ENCODE measurements at places on chromosomes 3 and 15.

DNA sequence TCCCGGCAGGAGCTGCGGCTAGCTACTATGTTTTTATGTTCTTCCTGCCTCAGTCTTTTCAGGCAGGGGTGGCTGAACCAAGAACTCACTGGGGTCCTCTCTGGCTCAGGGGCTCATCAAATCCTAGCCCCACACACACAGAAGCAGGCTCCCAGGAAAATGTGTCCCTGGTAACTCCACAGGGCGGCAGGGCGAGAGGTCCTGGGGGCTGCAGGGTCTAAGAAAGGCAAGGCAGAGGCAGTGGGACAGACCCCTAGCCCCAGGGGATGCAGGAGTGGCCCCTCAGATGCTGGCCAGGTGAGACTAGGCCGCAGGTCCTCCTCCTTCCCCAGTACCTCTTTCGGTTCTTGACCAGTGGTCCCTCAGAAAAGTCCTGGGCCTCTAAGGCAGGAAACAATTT lies 48.9 kb downstream of the PTH1R start:
- DNase-seq = no peak

GRCh38 chr3:58690490-58690889 lies 23.9 kb upstream of the FAM3D start:
- DNase-seq = no peak

GRCh38 chr3:196726788-196727675 lies 12.6 kb upstream of the PAK2 start:
- DNase-seq = no peak

DNA sequence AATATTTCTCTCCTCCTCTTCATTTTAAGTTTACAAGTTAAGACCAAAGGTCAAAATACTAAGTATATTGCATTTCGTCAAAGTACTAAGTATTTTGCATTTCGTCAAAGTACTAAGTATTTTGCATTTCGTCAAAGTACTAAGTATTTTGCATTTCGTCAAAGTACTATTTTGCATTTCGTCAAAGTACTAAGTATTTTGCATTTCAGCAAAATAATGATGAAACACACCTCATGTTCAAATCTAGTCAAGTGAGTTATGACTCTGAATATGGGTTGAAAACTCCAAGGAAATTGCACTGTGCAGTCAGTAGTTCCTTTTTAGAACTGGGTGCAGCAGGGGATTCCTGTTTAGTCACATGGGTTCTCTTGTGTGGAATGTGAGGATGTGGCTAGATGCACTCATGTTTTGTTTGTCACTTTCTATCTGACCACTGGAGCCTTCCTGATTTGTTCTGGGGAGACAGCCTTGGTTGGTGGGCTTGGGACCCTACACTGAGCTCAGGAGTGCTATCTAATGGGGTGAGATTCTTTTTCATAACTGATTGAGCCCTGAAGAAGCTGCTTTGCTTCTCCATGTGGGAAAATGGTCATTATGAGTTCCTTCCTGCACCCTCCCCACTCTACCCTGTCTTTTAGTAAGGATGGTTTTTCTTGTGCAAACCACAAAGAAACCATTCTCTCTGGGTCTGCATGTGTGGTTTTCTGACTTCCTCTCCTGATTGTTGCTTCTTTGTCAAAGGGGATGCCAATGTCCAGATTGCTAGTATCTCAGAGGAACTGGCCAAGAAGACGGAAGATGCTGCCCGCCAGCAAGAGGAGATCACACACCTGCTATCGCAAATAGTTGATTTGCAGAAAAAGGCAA lies 73.4 kb downstream of the CCK start:
- DNase-seq = no peak

DNA sequence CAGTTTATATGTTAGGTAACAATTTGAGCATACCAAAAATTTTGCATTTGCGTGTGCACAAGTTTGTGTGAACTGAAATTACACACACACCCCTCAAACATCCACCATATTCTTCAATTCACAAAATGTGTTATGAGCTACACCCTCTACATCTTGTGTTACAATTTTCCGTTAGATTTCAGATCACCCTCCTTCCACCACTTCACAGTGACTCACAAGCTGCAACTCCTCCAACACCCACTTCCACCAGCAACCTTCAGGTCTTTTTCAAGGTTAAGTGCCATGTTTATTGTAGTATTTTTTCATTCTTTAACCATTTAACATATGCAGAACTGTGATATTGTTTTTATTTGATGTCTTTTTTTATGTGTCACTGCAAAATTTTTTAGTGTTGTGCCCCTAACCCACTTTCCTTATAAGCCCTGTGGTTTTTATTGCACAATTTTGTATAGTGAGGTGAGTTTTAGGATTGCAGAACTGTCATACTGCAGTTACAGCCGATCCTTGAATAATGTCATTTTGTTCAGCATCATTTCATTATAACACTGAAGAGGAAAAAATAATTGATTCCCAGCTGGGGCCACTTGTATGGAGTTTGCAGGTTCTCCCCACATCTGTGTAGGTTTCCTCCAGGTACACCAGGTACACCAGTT lies 148.9 kb downstream of the PLCL2 start:
- no peak for DNase-seq

DNA sequence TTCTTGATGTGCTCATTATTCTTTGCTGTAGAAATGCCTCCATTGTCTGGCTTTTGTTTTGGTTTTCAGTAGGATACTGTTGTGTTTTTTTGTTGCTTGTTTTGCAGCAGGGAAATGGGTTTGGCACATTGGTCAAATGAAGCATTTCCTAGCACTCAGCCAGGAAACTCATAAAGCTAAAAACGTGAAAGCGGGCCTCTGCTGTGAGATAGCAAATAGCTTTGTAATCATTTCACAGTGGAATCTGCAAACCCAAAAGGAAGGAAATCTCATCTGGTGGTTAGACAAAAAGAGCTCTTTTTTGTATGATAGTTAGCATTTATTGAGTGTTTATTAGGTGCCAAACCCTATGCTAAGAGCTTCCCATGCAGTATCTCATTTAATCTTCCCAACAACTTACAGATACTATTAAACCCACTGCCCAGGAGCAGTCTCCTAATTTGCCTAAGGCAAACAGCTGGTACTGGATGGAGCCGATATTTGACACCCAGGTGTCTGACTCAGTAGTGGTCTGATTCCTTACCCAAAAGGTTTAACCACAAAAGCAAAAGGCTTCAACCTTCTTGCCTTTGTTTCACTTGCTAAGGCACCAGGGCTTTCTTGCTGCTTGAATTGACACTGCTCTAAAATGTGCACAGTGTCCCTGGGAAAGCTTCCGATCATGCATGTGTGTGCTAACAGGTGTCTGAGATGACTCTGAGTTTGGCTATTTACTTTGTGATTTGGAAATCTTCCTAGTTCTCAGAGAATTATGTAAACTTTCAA lies 527.9 kb upstream of the MDFIC2 start:
- no peak for DNase-seq

GRCh38 chr15:20344601-20345400 lies 196.8 kb downstream of the GOLGA6L6 start:
- no peak for DNase-seq

- no peak for DNase-seq
Observed at GRCh38 chr15:41443275-41443674, 26.4 kb downstream of the RTF1 start.

GRCh38 chr15:96553931-96554330 lies 223.4 kb downstream of the NR2F2 start:
- no peak for DNase-seq

GRCh38 chr3:38015485-38015884 lies 14.0 kb downstream of the PLCD1 start:
- DNase-seq = no peak

DNA sequence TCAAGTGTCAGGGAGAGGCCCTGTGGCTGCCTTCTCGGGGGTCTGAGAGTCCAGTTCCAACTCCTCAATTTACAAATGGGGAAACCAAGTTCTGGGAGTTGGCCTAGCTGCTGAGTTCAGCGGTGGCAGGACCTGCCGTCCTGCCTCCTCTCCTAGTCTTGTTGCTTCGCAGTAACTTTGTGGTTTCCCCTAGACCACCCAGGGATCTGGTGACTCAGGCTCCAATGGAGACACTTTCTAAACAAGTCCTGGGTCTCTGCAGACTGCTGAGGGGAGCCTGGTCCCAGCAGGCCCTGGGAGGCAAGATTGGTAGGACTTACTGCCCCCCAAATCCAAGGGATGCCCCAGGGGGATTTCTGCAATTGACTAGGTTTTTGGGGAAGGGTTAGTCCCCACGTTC lies 83.6 kb downstream of the SMAD6 start:
- DNase-seq = no peak

GRCh38 chr15:92118162-92118935 lies 264.8 kb downstream of the SLCO3A1 start:
- DNase-seq = no peak

DNA sequence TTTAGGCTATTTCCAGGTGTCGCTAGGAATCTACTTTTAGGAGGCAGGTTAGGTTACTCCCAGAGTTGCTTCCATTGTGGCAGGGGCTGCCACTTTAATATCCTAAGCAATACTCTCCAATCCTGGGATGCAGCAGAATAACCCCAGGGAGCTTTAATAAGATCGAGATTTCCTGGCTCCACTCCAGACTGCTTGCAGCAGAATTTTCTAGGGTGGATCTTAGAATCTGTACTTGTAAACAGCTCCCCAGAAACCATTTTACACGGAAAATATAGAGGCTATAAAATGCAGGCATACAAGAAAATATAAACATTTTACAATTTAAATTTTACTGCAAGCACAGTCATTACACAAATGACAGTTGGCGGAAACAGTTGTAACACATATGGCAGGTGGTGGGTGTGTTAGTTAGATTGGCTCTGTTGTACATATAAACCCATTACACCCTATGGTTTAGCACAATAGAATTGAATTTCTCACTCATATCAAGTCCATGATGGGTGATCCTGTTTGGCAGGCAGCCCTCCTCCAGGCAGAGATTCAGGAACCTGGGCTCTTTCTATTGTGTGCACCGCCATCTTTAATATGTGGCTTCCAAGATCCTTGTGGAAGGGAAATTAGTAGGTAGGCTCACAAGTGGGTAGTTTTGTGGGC lies 35.0 kb upstream of the TNFAIP8L3 start:
- no peak for DNase-seq

- no peak for DNase-seq
Observed at GRCh38 chr3:109685084-109686079, 348.0 kb upstream of the DPPA4 start.

DNA sequence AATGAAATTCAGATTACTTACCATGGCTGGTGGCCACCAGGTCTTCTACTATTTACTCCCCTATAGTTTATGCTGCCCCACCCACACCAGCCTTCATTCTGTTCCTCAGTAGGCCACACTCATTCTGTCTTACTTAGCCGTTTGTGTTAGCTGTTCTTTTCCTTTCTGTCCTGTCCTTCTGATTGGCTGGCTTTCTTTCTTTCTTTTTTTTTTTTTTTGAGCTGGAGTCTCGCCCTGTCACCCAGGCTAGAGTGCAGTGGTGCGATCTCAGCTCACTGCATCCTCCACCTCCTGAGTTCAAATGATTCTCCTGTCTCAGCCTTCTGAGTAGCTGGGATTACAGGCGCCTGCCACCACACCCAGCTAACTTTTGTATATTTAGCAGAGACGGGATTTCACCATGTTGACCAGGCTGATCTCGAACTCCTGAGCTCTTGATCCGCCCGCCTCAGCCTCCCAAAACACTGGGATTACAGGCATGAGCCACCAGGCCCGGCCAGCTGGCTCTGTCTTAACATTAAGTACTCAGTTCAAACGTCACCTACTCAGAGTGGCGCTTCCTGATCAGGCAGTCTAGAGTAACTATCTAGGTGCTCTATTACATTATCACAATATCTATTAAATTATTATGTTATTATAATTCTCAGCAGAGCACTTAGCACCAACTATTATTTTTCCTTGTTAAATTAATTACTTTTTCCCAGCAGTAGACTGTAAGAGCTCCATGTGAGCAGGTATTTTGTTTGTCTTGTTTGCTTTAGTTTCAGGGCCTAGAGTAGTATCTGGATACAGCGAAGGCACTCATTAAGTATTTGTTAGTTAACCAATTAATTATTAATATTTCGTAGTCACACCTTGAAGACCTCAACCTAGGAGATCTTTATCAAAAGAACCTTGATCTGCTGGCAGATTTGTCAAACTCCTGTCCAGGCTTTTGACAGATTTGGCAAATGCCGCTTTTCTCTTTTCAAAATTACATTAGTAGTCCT lies 6.4 kb downstream of the CMSS1 start:
- DNase-seq = no peak

DNA sequence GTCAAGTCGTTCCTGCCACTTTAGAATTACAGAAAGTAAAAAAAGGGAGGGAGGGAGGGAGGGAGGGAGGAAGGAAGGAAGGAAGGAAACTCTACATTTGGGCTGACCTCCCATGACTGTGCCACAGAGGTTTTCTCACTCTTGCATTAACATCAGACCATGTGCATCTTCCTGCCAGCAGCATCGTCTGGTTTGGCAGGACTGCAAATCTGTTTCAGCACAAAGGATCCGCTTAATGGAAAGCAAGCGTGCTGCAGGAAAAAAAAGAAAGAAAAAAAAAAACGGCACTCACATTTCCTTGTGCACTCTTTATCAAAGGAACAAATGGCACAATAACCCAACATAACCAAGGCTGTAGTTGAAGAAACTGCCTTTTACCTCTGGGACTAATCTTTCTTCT lies 148.8 kb upstream of the HES1 start:
- DNase-seq = no peak

GRCh38 chr15:88663141-88663621 lies 24.4 kb downstream of the ISG20 start:
- no peak for DNase-seq

DNA sequence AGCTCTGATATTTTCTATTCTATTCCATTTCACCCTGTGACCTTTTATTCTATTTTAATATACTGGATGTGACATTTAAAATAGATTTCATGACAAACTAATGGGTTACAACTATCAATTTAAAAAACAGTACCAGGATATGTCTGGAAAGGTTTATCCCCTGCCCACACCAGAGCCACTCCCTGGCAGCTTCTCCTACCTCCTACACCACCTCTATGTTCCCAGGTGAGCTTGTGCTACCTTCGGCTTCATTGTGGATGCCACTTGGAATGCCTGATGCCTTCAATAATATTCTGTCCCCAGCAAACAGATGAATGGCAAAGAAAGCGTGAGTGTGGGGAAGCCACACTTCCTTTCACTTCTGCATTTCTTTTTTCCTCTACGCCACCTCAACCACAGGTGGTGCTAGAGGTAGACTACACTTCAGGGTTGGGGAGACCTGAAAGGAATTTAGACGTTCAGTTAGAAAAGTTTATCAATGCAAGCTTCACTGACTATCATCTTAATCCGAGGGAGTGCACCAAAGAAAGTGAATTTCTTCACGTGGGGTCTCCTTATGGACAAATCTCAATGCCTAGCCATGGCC lies 213.0 kb downstream of the SSR3 start:
- DNase-seq = no peak

DNA sequence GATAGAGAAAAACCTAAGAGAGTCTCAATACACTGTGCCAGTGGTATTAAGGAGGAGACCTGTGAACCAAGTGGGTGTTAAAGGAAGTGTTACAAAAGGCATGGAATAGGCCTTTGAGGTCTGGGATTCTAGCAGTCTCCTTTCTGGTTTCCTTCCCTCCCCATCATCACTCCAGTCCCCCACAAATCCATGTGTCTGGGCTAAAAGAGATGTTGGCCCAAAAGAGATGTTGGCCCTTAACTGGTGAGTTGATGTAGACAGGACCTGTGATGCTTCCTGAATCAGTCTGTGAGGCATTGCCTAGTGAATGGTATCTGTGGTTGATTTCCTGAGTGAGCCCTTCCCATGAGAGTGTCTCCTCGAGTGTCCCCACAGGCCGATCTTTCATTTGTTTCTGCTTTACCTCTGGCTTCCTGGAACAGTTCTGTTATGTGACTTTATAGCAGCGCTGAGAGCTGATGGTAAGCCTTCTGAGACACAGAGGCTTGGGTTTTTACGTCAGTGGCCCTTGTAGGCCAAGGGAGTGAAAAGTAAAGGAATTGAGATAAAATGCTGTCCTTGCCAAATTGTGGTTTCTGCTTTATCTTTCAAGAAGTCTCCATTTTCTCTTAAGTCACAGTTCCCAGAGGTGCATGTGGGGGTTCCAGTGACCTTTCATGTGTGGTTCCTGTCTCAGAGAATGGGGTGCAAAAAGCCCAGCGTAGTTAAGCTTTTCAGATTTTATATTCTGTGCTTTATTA lies 87.8 kb downstream of the KLHL25 start:
- no peak for DNase-seq
